ENCODE measurements at places on chromosomes 6 and 20. TPM values are rescaled to one million over a fixed set of nuclear protein-coding genes. Genes with fewer than 3 reads are reported as not detected.

DNA sequence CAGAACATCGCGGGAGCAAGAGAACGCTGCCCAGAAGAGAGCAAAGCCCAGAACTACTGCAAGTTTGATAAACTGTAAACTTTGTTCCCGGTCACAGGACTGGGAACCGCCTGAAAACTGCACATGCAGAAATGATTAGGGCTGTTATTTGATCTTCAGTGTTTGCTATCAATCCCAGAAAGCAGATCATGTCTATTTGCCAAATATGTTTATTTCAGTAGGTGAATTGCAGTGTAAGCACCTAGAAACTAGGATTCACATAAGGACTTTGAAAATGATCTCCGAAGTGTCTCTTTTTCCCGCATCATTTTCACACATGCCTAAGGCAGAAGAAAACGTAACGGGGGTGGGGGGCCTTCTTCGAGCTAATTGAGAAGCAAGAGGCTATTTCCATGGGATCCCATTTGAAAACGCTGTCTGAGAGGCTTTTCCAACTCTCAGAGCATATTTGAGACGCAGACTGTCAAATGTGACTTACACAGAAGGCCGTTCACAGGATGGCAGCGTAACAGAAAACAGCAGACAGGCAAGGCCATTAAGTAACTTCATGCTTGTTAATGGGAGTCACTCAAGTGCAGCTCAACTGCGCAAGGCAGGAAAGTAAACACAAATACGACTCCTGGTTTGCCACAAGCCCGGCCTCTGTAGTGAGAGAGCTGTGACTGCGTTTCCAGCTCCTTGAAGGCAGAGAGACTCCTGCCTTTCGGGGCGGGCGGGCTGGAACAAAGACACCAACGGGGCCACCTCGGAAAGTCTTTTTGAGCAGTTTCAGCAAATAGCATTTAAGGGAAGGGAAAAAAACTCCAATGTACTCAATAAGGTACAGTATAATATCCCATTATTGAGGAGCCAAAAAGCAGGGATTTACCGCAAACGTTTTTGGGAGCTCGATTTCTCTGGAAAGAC, 144.7 kb upstream of the ZNF217 start:
- peak; percentile 68 for DNase-seq

DNA sequence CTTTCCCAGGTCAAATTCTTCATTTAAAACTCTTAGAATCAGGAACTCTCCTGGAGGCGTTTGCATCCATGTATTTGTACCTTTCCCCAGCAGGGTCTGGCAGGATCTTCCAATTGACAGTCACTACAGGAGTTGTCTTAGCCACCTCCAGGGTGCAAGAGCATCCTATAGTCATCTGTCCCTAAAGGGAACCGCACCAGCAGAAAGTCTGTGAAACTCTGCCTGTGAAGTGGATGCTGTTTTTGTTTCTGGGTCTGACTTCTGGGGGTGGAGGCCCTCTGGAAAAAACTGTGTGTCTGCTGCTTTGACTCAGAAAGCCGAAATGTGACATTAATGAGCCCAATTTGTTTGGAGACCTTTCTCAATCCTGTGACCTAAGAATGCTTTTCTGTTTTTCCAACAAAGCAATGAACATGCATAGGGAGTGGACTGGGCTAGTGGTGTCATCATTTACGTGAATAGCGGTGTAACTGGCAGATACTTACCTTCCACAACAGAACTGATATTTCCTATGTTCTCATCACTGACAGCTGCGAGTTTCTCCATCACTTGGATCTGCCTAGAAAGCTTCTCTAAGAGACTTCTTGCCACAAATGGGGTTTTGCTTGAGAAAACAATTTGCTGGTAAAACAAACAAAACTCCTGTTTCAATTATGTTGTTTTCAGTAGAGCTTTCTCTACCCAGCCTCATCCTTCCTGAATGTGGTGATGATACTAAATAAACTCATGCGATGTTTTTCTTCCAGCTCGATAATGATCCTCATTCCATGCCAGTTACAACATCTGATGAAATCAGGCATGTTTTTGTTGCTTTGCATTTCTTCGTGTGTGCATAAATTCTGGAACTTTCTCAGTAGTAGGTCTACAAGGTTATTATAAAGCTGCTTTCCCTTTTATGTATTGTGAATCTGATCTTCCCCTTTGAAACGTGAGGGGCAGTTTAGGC, 33.3 kb upstream of the ARMH2 start:
- no peak for DNase-seq

- no peak for DNase-seq
These were observed 6.0 kb downstream of the SDC4 start for GRCh38 chr20:45341939-45342854.

- DNase-seq: no peak
These were observed 366.1 kb upstream of the SOX4 start for GRCh38 chr6:21227486-21227885.

DNA sequence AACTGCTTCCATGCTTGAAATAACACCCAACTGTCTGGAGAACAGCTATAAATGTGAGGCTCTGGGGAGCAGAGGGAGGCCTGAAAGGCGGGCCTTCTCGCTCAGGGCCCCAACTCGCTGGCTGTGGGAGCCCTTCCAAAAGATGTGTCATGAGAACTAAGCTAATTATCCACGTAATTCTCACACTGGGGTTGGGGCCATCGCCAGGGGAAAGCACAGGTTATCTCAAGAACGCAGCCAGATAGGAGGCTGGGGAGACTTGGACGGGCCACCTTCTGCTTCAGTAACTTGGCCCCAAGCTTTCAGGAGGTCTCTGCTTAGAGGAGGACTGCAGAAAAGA, 1.6 kb downstream of the PXDC1 start:
- DNase-seq: no peak

DNA sequence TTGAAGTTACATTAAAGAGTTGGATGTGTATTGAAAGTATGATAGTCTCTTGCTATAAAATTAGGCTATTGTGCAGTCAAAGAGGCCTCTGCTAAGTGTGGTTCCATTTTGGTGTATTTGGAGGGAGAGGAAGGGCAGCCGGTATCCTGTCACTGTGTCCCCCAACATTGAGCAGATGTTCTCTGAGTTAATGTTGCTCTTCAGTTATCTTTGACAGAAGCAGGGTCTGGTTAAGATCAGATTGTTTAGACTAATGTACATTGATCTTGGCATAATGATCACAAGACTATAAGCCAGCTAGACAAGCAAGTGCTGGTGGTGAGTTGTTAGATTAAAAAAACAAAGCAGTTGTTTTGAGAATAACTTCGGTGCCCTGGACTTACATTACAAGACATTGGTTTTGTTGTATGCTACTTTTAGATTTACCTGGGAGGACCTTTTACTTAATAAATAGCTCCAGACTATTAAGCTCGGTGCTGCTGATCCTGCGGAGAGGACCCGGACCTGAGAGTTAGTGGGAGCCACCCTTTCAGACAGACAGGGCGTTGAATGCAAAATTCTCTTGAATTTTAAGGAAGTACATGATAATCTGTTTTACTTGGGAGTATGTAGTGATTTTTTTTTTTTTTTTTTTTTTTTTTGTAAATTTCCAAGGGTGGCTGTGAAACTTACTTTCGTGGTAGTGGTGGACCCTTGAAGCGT, 97.8 kb downstream of the JARID2 start:
- DNase-seq: no peak

DNA sequence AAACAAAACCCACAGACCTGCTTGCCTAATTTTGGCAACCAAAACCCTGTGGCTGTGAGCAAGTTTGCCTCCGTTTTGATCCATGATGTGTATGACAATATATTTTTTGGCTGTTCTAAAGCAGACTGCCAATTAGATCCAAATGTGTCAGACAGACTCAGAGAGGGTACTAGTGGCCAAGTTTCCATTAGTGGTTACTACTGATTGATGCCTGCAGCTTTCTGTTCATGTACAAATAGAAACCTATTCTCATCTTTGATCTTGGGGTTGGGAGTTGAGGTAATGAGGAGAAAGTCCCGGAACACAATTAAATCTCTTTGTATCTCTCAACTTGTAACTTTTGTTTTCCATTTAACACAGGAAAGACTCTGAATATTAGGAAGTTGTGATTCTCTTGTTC, 100.9 kb downstream of the RNF144B start:
- DNase-seq: no peak

- DNase-seq: no peak
These were observed 49.1 kb downstream of the NFATC2 start for GRCh38 chr20:51493346-51493791.

Gene KHDC1
- total RNA-seq: 5.8 TPM

Gene PDYN
- not detected for total RNA-seq

Gene SCRT2
- total RNA-seq: 28.0 TPM

Gene TOX2
- total RNA-seq: 11.0 TPM

Gene AKAP7
- 5.3 TPM for total RNA-seq

Gene OTOR
- total RNA-seq: not detected

All from glutamatergic neuron (in vitro differentiated cells).